ENCODE measurements at places on chromosomes 1 and 21.

GRCh38 chr1:70737125-70737524 is 310.5 kb downstream of the PTGER3 start:
- no peak for DNase-seq

DNA sequence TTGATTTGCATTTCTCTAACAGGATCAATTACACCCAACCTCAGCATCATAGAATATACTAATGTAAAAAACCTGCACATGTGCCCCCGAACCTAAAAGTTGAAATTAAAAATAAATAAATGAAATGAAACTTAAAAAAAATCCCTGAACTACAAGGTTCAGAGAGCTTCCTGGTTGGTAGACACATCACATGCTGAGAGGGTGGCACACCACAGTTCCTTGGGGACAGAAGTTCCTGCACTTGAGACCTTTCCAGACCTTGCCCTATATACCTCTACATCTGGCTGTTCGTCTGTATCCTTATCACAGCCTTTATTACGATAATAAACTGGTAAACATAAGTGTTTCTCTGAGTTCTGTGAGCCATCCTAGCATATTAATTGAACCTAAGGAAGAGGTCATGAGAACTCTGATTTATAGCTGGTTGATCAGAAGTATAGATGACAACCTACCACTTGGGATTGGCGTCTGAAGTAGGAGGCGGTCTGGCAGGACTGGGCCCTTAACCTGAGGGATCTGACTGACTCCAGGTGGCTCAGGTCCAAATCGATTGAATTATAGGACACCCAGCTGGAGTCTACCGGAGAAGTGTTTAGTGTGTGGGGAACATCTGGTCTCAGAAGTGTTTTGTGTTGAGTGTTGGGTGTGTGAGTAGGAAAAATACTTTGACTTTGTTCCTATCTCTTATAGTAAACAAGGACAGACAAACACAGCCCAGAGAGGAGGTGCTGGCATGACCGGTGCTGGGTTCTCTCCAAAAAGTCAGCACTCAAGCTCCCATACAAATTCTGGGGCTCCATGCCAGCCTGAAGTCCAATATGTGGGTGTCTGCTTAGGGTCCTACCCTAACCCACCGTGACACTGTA is 19.0 kb downstream of the C1orf115 start:
- DNase-seq: no peak

GRCh38 chr1:64581843-64582185 is 111.9 kb downstream of the CACHD1 start:
- no peak for DNase-seq

DNA sequence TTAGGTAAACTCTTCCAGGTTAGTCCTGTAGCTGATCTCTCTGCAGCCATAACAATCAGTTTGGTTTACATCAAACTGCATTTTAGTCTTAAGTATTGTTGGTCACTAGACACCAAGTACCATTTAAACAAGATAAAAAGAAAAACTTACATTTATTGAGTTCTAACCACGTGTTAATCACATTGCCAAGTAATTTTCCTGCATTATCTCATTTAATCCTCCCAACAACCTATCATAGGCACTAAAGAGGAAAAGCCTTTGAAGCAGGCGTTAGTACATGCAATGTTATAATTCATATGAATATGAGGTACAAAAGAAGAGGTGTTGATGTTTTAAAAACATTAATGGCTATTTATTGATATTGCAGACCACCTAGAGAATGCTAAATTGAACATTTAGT is 9.0 kb downstream of the DR1 start:
- no peak for DNase-seq

DNA sequence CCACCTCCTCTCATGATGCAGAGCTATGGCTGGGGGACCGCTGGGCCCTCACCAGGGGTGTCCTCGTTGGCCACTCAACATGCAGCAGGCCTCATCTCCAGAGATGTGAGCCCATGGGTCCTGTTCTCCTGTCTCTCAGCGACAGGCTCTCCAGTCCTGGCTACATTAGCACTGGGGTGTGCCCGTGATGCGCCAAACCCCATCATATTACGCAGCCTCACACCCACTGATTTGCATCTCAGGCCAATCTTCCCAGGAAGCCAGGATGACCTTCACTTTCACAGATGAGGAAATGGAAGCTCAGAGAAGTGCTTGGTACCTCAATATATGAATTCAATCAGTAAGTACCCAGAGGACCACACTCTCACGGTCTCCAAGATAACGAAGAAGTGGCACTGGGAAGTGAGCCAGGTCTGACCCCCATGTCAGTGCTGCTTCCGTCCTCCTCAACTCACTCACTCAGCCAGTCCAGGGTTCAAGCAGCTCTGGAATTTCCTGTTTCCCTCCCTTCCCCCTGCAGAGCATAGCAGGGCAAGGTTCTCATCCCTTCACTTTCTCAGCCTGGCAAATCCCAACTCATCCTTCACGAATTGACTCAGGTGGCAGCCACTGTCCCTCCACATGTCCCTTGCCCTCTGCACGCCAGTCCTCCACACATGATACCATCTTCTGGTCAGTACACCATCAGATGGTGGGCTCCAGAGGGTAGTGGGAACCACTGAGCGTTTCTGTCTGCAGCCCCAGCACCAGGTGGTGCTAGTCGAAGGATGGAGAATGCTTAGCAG is 28.9 kb upstream of the EVA1B start:
- peak; percentile 50 for DNase-seq

DNA sequence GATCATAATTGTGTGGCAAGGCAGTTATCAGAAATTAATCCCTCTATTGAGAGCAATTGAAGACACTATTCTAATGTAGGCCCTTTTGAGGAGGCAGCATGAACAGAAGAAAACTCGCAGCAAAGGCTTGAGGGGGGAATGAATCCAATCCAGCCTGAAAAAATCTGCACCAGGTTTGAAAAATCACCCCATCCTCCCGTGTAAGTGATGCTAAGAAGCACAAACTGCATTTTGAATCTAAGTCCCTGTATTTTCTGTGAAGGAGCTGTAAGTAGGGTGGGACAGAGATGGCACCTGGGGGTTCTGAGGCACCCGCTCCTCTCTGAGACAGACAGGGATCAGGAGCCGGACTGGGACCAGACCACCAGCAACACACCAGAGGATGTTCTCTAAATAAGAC is at the start of gene CRB1:
CRB1 (plus strand) TSS at position 241 of the 400 bp plus-strand sequence. CDS start 161 bp downstream, outside the sequence.
- no peak for DNase-seq

GRCh38 chr1:162663086-162663485 is 30.8 kb downstream of the DDR2 start:
- peak; percentile 58 for DNase-seq

GRCh38 chr1:24481101-24481500 is 21.5 kb upstream of the RCAN3 start:
- DNase-seq: no peak

- DNase-seq: no peak
These were observed 1.6 kb downstream of the P3H1 start for GRCh38 chr1:42765269-42765668.

GRCh38 chr1:245154429-245155271 is at the start of gene KIF26B:
Gene KIF26B (plus strand): TSS chr1:245154985. CDS start chr1:245155425, 440 bp downstream.
- DNase-seq: peak; percentile 47

DNA sequence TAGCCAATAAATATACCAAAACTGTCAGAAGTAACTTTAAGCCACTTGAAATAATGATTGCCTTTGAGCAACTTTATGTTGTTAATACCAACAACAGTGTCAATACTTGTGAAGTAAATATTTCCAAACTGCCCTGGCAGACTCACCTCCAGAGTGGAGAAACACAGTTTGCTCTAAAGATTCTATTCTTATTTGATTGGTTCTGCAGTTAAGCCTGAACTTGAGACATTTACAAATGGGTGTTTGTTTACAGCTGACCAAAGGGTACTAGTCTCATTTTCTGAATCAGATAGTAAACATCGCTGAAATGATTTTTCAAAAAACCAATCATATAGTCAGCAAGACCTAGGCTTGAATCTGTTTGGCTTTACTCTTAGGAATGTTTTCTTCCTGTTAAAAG is 1.3 kb upstream of the MYOC start:
- no peak for DNase-seq

DNA sequence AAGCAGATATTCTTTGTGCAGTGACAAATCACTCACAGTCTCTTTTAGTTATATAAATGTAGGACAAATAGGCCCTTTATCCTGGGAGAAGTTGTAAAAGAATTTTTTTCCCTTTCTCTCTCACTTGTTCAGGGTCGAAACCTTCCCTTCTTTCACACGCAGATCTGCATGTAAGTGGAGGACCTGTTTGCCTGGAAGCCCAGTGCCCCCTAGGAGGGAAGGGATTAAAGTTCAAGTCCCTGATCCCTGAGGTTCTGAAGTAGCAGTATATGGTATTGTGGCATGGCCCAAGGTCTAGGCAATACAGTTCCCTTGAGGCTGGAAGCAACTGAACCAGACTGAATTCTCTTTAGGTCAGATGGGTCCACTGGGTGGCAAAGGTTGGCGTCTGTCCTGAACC is 48.6 kb upstream of the PTGFRN start:
- DNase-seq: no peak

DNA sequence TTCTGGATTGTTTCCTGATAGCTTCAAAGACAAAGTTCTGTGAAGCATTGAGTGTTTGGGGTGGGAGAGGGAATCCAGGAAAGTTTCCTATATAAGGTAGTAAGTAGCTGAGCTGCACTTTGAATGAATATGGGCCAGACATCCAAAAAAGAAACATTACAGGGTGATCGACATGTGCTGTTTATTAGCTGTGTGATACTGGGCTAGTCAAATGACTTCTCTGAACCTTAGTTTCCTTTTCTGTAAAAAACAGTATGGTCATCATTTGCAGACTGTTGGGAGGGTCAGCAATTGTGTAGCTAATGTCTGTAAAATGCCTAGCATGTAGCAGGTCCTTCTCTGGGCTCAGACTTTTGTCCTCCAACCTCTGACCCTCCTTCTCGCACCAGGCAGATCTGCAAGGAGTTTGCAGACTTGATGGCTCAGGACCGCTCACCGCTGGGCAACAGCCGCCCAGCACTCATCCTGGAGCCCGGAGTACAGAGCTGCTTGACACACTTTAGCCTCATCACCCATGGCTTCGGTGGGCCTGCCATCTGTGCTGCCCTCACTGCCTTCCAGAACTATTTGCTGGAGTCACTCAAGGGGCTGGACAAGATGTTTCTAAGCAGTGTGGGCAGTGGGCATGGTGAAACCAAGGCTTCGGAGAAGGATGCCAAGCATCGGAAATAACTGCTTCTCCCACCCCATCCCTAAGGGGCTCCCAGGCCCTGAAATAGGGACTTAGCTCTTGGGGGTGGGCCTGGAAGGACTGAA is 21.1 kb downstream of the TFAP2E start:
- DNase-seq: no peak

GRCh38 chr1:79264285-79264684 is 257.8 kb upstream of the ADGRL4 start:
- DNase-seq: peak; percentile 9

- peak; percentile 99 for DNase-seq
These were observed 98.1 kb downstream of the ADSS2 start for GRCh38 chr1:244353551-244354091.

DNA sequence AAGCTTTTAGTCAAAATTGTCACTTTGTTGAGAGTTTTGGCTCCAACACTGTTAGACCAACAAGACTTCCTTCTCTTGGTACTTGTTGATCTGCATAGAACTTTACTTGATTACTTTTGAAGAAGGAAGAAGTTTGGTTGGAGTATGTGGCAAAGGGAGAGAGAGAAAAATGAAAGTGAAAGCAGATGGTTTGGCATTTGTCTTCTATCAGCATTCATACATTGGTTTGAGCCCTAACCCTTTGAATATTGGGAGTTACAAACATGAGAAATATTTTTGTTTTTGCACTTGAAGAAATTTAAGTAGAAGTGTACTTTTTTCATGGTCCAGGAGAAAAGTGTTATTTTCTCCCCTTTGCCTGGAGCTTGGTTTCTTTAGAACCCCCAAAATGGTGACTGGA is 169.8 kb downstream of the ADGRL4 start:
- DNase-seq: no peak

GRCh38 chr1:247054992-247055415 is 23.6 kb downstream of the ZNF670 start:
- peak; percentile 18 for DNase-seq

- no peak for DNase-seq
These were observed 2.0 kb downstream of the POLR3C start for GRCh38 chr1:145826030-145826429.

DNA sequence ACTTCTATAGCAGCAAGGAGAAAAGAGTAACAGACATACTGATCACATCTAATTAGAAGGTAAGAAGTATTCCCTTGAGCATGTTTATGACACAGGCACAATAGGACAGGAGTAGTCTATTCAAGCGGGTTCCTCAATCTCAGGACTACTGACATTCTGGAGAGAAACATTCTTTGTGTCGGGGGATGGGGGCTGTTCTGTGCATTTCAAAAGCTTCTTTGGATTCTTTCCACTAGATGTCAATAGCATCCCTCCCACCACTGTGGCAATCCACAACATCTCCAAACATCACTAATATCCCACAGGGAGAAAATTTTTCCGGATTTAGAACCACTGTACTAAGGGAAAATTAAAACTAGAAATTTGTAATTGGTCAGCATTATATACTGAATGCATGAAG is 56.9 kb downstream of the ADAMTS5 start:
- DNase-seq: peak; percentile 27
